ENCODE measurements at places on chromosomes 7 and 10. TPM values are rescaled to one million over a fixed set of nuclear protein-coding genes. Genes with fewer than 3 reads are reported as not detected.

The MYO1G gene
- total RNA-seq, result 2.4 TPM

DNA sequence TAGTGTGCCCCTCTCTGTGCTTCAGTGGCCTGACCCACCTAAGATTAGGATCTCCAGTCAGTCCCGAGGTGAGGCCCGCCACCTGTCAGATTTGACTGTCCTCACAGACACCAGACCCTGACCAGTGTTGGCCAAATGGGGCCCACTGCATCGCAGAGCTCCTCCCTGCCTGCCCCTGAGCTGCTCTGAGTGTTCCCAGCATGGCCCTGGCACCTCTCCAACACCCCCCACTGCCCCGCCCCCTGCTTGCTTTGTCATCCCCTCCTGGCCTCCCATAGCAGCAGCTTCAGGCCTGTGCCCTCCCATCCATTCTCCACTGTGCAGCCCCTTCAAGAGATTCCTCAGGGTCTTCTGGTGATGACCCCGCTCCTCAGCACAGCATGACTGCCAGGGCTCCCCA, 67.6 kb downstream of the C10orf120 start:
- H3K27ac ChIP-seq, result no peak overlapping the region
- H3K27me3 ChIP-seq, result no peaks in the 10 kb centered on the region
- no peaks in the 10 kb centered on the region for H3K36me3 ChIP-seq
- H3K4me3 ChIP-seq, result no peak overlapping the region

The TET1 gene
- 5.1 TPM for total RNA-seq

DNA sequence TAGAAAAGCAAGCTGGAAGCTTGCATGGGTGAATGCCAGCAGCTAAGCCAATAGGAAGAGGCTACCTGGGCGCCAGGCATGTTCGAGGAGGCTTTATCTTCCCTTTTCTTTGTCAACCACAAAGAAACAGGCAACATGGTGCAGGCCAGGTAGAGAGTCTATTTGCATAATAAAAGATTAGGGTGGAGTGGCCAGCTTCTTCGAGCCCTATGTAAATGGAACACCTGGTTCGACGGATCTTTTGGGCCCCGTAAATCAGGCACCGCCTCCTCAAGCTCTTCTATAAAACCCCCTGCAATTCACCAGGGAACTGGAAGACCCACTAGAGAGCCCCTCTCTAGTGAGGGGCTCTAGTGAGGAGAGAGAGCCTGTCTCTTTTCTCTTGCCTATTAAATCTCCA, 1106.2 kb upstream of the CELF2 start:
- no peak for DNase-seq
- no peak overlapping the region for H3K4me3 ChIP-seq
- no peaks in the 10 kb centered on the region for H3K4me1 ChIP-seq

DNA sequence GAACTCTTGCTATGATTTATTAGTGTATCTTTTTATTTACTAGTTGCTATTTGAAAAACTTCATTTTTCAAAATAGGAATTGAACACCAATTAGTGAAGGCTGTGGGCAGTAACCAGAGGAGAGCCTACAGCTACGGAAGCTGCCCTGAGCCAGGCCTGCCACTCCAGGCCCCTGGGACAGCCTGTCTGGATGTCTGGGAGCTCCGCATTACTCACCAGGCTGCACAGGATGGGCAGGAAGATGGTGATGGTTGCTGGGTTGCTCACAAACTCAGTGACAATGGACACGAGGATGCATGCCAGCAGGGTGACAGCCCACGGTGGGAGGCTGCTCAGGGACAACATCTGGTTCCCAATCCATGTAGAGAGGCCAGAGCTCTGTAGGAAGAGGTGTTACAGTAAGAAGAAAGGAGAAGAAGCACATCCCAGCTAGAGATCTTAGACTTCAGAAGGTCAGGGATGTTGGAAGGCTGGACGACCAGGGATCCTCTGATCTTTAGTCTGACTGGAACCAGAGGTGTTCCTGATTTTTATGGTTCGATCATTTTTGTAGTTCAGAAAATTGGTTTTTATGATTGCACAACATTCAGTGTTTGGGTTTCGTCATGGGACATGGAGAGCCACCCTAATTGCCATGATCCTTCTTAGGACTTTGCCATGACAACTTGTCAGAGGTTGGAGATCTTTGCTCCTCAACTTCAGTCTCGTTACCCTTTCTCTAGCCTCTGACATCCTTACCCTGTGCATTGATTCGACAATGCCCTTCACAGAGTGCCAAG, 23.2 kb downstream of the STMP1 start:
- H3K36me3 ChIP-seq, result no peaks in the 10 kb centered on the region
- peaks cover 1% of the 10 kb centered on the region for H3K4me1 ChIP-seq
- DNase-seq, result no peak
- no peak overlapping the region for H3K27ac ChIP-seq
- H3K27me3 ChIP-seq, result no peaks in the 10 kb centered on the region
- no peak overlapping the region for H3K4me3 ChIP-seq

- H3K27ac ChIP-seq, result no peak overlapping the region
- H3K36me3 ChIP-seq, result no peaks in the 10 kb centered on the region
- H3K27me3 ChIP-seq, result peaks cover 3% of the 10 kb centered on the region
- no peak overlapping the region for H3K4me3 ChIP-seq
Measured at GRCh38 chr10:99527526-99528493, 4.9 kb upstream of the NKX2-3 start.

GRCh38 chr7:84841809-84842208, 345.0 kb downstream of the SEMA3D start:
- no peak overlapping the region for H3K4me3 ChIP-seq
- DNase-seq, result no peak
- no peaks in the 10 kb centered on the region for H3K4me1 ChIP-seq
- H3K27me3 ChIP-seq, result no peaks in the 10 kb centered on the region
- H3K36me3 ChIP-seq, result no peaks in the 10 kb centered on the region
- H3K27ac ChIP-seq, result no peak overlapping the region

- DNase-seq, result no peak
- H3K27ac ChIP-seq, result no peak overlapping the region
- no peaks in the 10 kb centered on the region for H3K27me3 ChIP-seq
- no peaks in the 10 kb centered on the region for H3K4me1 ChIP-seq
- H3K4me3 ChIP-seq, result no peak overlapping the region
Measured at GRCh38 chr10:55058800-55059199, 257.8 kb upstream of the PCDH15 start.

The NPY gene
- total RNA-seq, result 0.53 TPM

DNA sequence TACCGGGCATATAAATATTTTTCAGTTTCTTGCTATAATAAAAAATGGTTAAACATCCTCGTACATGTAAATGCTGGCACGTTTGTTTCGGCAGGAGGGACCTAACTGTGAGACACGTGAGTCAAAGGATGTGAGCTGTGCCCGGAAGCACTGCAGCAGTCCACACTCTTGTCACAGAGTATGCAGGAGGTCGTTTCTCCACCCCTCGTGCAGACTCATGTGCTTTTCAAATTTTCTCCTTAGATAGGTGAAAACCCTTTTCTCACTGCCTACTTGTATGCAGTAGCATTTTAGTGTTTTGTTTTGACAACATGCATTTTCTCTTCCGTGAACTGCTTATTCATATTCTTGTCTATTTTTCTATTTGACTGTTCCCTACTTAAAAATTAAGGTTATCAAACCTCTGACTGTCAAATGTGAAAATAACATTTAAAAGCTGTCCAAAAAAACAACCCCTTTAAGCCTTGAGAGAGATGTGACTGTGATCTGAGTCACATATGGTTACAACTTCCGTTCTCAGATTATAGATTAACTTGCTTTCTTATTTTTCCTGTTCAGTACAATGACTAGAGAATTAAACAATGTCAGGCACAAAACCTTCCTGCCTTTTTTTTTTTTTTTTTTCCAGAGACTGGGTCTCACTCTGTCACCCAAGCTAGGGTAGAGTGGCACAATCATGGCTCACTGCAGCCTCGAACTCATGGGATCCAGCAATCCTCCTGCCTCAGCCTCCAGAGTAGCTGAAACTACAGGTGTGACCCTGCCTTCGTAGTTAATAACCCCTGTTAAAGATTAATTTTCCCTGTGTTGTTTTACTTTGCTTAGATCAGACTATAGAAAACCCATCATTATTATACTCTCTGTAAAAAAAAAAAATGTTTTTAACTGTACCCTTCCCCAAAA, 45.1 kb downstream of the DPY19L1 start:
- no peaks in the 10 kb centered on the region for H3K36me3 ChIP-seq
- no peak overlapping the region for H3K4me3 ChIP-seq
- H3K27ac ChIP-seq, result no peak overlapping the region
- H3K4me1 ChIP-seq, result no peaks in the 10 kb centered on the region
- no peaks in the 10 kb centered on the region for H3K27me3 ChIP-seq
- DNase-seq, result no peak

The ZNF467 gene
- total RNA-seq, result 4.2 TPM

The PIK3CG gene
- total RNA-seq, result 2.3 TPM

DNA sequence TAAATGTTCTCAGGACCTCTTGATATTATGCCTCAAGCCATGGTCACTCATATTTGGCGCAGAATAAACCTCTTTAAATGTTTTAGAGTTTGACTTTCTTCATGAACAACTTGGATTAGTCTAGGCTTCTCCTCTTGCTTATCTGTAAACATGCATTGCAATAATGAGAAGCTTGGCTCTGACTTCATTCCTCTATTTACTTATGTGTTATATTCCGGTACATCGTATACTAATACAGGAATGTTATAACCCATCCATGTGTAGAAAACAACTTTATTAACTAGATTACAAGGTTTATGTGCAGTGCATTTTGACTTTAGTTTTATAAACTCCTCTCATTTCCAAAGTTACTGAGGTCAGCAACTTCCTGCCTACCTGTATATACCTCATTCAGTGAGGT, 944.3 kb upstream of the GHITM start:
- no peak overlapping the region for H3K4me3 ChIP-seq
- H3K27ac ChIP-seq, result no peak overlapping the region
- no peaks in the 10 kb centered on the region for H3K4me1 ChIP-seq

DNA sequence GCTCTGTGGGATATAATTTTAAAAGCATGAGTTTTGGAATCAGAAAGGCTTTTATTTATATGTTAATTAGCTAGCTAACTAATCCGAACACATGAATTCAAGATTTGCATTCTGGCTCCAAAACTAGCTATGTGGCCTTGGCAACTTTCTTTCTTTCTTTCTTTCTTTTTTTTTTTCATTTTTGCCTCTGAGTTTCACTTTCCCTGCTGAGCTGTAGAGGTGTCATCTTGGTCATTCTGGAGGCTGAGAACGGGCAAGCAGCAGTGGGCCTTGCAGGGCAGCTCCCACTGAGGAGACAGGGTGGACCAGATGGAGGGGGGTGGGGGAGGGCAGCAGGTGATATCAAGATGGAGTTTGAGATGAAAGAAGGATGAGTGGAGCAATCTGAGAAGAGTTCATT, 24.8 kb upstream of the SFMBT2 start:
- H3K36me3 ChIP-seq, result no peaks in the 10 kb centered on the region
- no peak overlapping the region for H3K4me3 ChIP-seq
- no peaks in the 10 kb centered on the region for H3K27me3 ChIP-seq
- no peaks in the 10 kb centered on the region for H3K4me1 ChIP-seq

The SIRT1 gene
- 30.8 TPM for total RNA-seq

GRCh38 chr7:117296066-117296465, 26.8 kb downstream of the WNT2 start:
- H3K27me3 ChIP-seq, result no peaks in the 10 kb centered on the region
- H3K36me3 ChIP-seq, result no peaks in the 10 kb centered on the region
- no peak overlapping the region for H3K27ac ChIP-seq
- H3K4me3 ChIP-seq, result no peak overlapping the region
- no peak for DNase-seq
